ENCODE measurements at places on chromosomes 16 and 17.

GRCh38 chr16:55703003-55704001, 47.5 kb downstream of the SLC6A2 start:
- no peak for DNase-seq

- DNase-seq, result no peak
These were observed 33.8 kb upstream of the KPNB1 start for GRCh38 chr17:47615766-47616424.

- no peak for DNase-seq
These were observed 14.7 kb downstream of the TXNDC11 start for GRCh38 chr16:11727796-11728543.

DNA sequence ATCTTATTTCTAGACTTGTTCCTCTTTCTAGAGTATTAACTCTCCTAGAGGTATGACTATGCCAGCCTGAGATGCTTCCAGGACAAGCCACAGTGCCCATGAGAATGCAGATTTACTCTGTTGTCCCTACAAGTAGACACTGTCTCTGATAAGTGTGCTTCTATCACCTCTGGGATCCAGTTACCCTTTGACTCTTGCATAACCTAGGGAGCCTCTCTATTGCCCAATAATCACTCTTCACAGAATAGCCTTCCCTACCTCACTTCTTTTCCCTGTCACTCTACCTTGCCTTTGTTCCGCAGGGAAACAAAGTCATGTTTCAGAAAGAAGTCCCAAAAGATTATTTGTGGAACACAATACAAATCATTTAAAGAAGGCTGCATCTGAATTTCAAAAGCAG, 1.6 kb upstream of the KRT34 start:
- DNase-seq, result no peak

GRCh38 chr16:66661210-66661560, 35.4 kb downstream of the CMTM4 start:
- no peak for DNase-seq

All from stimulated activated CD8-positive, alpha-beta memory T cell treated with anti-CD3 and anti-CD28 coated beads, Interleukin-4, amount 100 ng/mL, for 1 hour (primary cell).